ENCODE measurements at places on chromosomes 11 and 22.

DNA sequence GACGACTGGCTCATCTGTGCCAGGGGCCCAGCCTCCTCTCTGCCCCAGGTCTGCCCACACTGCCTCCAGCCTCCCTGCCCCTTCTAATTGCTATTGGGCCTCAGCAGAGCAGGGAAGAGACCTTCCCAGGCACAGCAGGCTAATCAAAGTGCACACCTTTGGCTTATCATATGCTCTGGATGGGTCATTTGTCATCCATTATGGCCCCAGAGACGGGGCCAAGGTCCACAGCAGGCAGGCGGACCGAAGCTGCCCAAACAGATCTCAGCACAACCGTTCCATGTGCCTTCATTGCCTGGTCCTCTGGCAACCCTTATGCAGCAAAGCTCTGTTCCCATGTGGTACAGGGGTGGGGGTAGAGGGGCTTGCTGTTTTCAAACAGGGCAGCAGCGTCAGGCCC lies 66.6 kb downstream of the TP53I11 start:
- DNase-seq: no peak

DNA sequence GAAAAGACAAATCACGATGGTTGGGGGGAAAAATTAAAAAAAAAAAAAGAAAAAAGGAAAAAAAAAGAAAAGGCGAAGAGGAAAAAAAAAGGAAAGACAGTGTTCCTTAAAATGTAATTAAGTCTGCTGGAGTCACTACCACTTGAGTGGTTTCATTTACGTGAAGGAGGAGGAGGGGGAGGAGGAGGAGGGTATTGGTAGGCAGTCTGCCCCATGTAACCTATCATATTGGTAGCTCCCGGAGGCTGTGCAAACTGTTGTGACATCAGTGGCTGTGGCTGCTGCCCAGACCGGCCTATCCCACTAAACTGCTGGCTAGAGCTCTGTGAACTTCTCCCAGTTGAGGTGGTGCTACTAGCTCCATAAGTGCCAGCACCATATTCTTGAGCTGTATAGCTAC lies 17.9 kb downstream of the KDELR3 start:
- DNase-seq: no peak

DNA sequence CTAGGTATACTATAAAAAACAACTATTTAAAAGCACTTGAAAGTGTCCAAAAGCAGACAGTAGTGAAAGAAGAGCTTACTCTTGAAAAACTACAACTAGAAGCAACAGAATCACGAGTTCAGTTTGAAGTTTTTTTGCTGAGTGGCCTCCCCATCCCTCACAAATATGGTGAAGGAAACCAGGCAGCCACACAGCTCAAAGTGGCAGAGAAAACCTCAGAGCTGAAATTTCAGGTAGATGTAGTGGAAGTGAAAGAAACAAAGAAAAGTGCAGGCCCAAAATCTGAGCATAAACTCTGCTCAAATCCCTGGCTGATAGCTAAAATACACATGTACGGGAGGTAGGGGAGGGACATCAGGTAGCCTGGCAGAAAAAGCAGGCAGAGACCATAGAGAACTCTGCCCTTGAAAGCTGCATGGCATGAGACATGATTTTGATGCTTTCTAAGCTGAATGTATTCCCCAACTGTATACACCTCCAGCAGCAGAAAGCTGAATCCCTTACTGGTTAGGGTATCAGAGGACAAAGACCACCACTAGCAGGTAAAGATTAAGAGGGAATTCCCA lies 12.1 kb downstream of the BTBD10 start:
- no peak for DNase-seq

DNA sequence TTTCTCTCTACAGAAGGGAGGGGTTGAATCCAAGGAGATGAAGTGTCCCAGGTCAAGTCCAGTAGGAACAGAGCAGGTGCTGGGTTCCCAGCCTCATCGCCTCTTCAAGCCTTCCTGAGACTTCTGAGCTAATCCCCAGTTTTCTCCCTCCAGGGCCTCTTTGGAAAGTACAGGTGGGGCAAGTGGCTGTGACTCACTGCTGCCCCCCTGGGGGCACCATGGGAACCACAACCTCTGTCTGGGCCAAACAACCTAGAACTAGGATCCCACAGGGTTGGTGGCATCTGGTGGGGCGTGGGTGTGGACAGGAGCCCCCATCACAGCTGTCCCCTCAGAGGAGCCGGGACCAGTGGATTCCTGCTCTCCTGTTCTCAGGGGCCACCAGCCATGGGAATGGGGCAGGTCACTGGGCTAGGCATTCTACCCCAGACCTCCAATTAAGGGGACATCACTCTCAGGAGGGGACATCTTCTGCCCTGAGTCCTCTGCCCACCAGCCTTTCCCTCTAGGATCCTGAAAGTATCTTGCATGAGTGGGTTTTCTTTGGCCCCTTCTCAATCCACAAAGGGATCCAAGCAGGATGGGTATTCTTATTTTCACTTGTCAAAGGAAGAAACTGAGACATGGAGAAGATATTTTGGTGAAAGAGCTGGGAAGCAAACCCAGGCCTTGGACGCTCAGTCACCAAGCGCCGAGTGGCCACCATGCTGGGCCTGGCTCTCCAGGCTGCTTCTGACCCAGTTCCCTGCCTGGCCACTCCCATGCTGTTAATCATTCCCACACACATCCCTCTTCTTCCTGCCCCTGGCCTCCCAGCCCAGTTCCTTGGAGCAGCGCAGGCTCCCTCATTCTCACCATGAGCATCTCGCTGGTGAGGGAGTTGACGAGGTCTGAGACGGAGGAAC lies 23.8 kb downstream of the LRRC10B start:
- no peak for DNase-seq

DNA sequence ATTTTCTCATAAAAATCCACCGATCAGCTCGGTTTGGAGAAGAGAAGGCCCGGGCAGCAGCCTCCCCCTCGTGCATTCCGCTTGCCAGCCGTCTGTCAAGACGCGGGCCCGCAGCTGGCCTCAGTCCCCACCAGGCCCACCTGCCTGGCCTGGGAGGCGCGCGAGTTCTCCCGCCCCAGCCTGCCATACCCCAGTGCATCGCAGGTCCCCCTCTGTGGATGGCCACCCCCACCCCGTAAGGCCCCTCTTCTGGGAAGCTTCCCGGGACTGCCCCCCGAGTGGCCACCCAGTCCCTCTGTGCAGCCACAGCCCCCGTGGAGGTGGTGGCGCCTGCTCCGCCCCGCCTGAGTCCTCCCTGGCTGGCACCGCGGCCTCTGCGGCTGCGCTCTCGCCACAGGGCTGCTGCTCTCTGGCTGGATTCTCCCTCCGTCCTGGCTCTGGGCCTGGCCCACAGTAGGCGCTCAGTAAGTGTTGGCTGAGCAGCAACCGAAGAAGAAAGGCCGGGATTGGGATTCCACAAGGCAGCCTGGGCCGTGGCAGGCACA lies 74.0 kb upstream of the TCF20 start:
- peak; percentile 44 for DNase-seq

- DNase-seq: no peak
Measured at GRCh38 chr11:92623055-92623454, 346.4 kb upstream of the MTNR1B start.

DNA sequence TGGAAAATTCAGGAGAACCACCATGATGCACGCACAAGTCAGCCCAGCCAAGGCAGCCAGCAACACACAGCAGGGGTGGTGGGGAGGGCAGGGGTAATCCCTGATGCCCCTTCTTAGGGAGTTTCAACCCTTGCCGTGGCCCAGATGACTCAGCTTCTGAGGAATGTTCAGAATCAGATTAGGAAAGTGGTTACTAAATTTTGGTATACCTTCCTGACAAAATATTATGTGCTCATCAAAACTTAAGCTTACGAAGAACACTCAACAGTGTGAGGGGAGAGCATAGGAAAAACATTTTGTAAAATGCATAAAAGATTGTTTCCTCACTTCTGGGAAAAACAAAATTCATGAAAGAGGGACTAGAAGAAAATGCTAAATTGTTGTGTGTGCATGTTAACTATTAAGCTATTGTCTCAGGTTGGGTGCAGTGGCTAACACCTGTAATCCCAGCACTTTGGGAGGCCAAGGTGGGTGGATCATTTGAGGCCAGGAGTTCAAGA lies 32.1 kb downstream of the SERPIND1 start:
- no peak for DNase-seq

All from NCI-H2227 treated with DMSO at 0.1 percent for 48 hours (cell line).